ENCODE measurements at places on chromosomes 1 and 21.

DNA sequence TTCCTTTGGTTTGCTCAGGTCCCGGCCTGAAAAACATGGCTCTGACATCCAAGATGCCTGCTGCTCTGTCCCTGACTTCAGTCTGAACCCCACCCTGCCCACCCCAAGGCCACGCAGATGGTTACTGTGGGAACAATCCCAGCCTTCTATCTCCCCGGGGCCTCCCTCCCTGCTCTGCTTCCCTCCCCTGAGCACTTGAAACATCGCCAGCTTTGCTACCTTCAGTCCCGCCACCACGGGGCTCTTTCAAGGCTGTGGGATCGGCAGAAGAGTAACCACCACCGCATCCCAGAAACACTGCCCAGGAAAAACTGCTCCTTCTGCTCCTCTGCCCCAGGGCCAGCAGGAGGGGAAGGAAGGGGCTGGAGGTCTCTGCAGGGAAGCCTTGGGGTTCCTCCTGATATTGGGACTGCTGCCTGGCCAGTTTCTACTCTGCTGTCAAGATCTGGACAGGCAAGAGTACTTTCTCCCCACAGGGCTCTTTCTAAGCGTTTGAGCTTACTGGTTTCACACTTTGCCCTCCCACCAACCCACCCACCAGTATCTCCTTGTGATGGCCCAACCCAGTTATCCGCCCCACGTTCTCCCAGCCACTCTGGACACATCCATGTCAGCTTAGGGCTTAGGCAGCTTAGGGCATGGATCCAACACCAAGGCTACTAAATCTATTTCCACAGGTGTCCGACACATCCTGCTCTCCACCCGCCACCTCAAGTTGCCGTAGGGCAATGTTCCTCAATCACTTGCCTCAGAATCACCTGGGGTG is 8.4 kb downstream of the ETNK2 start:
- DNase-seq, result no peak

DNA sequence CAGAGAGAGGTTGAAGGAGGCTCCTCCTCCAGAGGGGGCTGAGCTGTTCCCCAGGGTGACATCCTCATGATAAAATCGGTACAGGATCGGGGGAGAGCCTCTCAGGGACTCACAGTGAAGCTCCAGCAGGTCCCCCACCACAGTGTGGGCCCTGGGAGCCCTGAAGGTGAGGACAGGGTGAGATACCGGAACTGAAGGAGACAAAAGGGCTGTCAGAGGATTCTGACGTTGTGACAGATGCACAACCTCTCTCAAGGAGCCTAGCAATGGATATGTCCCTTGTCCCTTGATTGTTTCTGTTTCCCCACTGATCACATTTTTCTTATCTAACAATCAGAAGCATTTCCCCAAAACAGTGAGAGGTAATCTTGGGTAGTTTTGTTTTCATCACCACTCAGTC is 5.2 kb downstream of the FCRL3 start:
- no peak for DNase-seq

- no peak for DNase-seq
Measured at GRCh38 chr21:30710499-30710898, 8.1 kb downstream of the KRTAP21-3 start.

DNA sequence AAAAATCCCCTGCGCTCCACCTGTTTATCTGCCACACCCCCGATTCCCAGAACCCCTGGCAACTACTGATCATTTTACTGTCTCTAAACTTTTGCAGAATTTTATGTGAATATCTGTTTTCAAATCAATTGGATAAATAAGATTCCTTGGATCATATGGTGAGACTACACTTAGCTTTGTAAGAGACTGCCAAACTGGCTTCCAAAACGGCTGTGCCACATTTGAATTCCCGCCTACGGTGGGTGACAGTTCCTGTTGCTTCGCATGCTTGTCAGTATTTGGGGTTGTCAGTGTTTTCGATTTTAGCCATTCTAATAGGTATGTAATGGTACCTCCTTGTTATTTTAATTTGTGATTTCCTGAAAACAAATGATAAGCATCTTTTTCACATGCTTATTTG is 22.7 kb upstream of the FMN2 start:
- no peak for DNase-seq

DNA sequence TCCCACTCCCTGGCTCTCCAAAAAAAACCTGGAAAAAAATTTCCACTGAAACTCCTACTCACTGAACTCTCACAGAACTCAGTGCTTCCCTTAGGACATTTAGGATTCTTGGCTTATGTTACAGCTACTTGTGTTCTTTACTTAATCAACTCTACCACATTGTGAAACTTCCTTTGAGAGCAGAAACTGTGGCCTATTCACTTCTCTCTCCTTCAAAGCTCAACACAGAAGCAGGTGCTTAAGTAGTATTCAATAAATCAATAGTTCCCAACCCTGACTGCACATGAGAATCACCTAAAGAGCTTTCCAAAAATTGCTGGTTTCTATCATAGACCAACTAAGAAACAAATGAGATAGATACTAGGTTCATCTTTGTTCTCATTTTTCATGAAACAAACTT is 67.9 kb upstream of the DMRTA2 start:
- no peak for DNase-seq

DNA sequence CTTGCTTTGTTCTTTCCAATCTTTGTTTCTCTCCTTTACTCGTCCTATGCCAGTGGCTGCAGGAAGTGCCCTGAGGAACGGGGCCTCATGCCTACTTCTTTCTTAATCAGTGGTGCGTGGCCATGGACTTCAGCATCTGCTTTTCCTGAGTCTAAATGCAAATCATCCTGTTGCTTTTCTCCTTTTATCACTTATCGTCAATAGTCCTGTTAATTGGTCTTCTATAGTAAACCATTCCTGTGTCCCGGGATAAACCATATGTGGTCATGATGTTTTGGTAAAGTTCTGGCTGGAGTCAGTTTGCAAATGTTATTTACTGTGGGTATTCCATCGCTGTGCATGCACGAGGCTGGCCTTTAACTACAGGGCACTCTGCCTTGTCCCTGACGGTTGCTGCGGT is 47.5 kb downstream of the AGPAT3 start:
- no peak for DNase-seq

- no peak for DNase-seq
Measured at GRCh38 chr1:181310560-181310959, 172.8 kb upstream of the CACNA1E start.

DNA sequence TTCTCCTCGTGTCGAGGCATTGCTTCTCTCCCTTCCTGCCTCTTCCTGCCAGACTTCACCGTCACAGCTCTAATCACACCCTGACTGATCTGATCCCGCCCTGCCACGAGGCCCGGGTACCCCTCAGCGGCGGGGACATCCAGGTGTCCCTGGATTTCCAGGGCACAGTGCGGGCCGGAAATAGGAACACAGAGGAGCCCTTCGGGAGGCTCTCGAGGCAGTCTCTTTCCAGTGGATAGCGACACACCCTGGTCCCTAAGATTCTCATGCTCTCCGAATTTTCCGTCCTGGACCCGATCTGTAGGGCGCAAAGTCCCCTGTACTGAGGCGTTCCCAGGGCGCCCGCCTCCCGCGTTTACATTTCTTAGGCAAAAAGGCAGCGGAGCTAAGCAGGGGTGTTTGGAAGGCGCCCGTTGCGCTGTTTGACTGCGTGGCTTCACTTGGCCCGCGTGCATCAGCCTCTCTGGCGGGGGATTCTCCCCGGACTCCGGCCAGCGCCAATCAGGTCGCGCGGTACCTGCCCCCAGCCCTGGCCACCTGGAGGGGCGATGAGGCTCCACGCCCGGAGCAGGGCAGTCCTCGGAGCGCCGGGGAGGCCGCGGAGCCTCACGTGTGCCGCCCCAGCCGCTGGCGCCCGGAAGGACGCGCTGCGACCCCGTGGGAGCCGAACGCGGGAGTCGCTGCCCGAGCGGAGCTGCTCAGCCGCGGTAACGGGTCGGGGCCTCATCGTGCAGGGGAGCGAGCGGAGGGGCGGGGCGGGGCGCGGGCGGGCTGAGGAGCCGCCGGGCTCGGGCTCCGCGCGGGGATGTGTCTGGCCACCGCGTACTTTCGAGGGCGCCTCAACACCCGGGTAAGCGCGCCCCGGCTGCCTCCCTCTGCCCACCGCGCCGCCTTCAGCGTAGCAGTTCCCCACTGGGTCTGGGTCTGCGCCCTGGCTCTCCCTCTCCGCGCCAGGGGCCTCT is at the start of gene FAM163A:
Gene FAM163A, plus strand, starts transcription at position 575 of the 962 bp plus-strand sequence. CDS start 69,807 bp downstream, outside the sequence.
- peak; percentile 71 for DNase-seq

- DNase-seq, result no peak
Measured at GRCh38 chr1:59291561-59291960, 5.3 kb upstream of the FGGY start.

DNA sequence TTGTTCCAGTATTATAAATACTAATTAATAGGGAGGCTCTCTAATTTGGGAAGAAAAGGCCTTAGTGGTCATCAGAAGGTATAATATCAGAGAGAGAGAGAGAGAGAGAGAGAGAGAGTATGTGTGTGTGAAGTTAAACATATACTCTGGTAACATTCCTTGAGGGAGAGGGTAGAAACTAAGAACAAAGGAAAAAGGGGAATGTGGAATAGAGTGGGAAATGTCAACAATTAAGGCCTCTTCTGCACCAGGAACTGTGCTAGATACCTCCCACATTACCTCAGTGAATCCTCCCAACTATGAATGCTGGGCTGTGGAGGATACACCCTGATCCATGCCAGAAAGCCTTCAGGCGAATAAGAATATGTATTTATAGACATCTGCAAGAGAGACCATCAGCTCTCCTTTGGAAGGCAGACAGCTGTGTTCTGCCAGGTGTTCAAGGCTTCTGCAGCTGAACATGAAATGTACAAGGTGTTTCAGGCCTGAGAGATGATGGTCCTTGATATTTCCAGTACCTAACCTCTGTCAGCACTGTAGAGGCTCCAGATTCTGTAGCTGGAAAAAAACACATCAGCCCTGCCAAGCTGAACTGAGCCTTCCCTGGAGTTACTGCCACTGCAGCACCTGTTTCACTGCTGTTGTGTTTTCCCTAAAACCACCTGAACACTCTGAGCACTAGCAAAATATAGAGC is 29.1 kb downstream of the TBX15 start:
- DNase-seq, result no peak

- no peak for DNase-seq
Measured at GRCh38 chr1:117416546-117417125, 49.4 kb downstream of the MAN1A2 start.

DNA sequence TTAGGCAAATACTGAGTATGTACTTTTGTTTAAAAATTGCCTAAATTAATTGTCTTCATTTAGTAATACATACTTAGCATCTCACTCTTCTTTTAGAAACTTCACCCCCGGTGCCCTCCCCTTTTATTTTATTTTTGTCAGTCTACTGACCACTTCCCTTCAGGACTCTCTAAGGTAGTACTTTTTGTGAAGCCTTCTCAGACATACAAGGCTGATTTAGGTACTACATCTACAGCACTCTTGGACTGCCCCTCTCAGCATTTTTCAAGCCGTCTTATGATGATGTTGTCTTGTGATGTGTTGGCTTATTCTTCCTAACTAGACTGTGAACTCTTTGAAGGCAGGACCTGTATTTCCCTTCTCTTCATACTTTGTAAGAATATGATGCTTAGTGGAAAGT is 24.7 kb downstream of the RPS6KC1 start:
- no peak for DNase-seq

- DNase-seq, result no peak
Measured at GRCh38 chr1:216937491-216937890, 214.3 kb upstream of the ESRRG start.

GRCh38 chr1:41891199-41891896 is 27.4 kb downstream of the HIVEP3 start:
- DNase-seq, result peak; percentile 30

- no peak for DNase-seq
Measured at GRCh38 chr21:45839274-45839673, 142.3 kb upstream of the COL6A1 start.

All from right kidney (tissue), 9 donors.